ENCODE measurements at places on chromosomes 13 and 19. TPM values are rescaled to one million over a fixed set of nuclear protein-coding genes. Genes with fewer than 3 reads are reported as not detected.

Gene SLC35E1
- 61.9 TPM for total RNA-seq

Gene ANKLE1
- total RNA-seq, result 13.8 TPM

DNA sequence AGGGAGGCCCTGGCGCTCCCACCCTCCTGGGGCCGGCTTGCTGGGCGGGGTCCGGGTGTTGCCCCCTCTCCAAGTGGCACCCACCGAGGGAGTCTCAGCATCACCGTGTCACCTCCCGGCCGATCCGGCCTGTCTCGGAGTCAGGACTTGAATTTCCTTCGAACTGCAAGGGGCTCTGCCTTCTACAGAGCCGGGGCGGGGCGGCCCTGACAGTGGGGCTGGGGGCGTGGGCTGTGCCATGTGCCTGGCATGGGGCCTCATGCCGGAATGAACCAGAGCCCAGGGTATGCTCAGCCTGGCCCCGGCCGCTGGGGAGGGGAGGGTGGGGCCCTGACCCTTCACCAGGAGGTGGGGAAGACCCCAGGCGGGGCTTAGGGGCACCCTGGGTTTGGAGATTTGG lies 47.0 kb upstream of the TCF3 start:
- no peak overlapping the region for H3K4me3 ChIP-seq
- peaks cover 3% of the 10 kb centered on the region for H3K36me3 ChIP-seq
- peaks cover 12% of the 10 kb centered on the region for H3K4me1 ChIP-seq
- peaks cover 19% of the 10 kb centered on the region for H3K27me3 ChIP-seq
- no peak overlapping the region for H3K27ac ChIP-seq

DNA sequence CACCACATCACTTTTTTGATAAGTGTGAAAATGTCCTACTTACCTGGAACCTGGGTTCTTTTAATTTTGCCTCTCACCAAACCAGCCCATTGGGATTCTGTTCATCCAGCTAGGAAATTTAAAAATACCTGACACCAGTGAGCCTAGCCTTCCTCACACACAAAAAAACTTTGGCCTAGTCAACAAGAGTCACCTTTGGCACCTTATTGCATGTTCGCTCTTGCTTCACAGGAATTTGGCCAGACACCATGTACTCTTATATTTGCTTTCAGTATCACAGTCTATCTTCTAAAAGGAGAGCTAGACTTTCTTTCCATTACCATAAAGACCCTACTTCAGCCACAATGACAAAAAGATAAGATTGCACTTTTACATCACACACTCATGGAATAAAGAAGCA lies 65.8 kb downstream of the ZNF257 start:
- no peaks in the 10 kb centered on the region for H3K27me3 ChIP-seq
- H3K27ac ChIP-seq, result no peak overlapping the region
- H3K36me3 ChIP-seq, result no peaks in the 10 kb centered on the region

Gene RNF17
- not detected for total RNA-seq

DNA sequence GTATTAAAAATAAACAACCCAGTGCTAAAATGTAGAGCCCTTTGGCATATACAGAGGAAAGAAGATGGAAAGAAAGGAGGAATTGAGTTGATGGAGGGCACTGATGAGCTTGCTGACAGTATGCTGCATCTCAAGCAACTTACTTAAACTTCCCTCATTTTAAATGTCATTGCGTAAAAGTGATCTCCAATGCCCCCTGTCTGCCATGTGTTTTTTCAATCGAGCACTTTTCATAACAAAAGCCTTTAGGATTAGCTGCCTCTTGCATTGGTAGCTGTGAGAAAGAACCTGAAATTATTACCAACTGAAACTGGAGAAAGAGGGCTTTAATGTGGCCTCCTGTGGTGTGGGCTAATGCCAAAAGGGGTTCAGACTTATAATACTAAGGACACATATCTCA lies 541.6 kb downstream of the SUCLA2 start:
- no peak for DNase-seq
- H3K27me3 ChIP-seq, result no peaks in the 10 kb centered on the region
- no peak overlapping the region for H3K4me3 ChIP-seq
- H3K4me1 ChIP-seq, result no peaks in the 10 kb centered on the region
- H3K27ac ChIP-seq, result no peak overlapping the region

Measured in activated CD8-positive, alpha-beta T cell treated with anti-CD3 and anti-CD28 coated beads, Interleukin-2, amount 10 ng/mL, durations not matched to agents 7 days and 5 days (primary cell).